Stimulated activated CD4-positive, alpha-beta T cell treated with anti-CD3 and anti-CD28 coated beads, Interleukin-12 subunit alpha, Interleukin-12 subunit beta, amount 100 ng/mL, for 48 hours (primary cell): ENCODE measurements at places on chromosomes 1 and 21.

DNA sequence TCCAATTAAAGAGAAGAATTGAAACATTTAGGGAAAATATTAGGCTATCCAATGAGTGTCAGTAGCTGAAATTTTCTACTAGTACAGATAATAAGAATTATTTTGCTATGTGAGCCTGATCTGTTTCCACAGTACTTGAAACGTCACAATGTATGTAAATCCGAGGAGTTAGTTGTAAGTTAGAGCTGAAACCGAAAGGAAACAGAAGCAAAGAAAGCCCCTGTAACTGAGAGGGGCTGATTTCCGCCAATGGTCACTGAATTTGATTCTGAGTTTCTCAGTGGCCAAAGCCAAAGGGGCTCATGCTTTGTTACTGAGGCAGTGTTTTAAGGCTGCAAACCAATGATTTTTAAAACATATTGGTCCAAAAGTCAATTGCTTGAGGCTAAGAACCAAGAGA, 168.3 kb upstream of the DUSP10 start:
- no peak for DNase-seq

- no peak for DNase-seq
These were observed 14.8 kb downstream of the ALX3 start for GRCh38 chr1:110055493-110056284.

DNA sequence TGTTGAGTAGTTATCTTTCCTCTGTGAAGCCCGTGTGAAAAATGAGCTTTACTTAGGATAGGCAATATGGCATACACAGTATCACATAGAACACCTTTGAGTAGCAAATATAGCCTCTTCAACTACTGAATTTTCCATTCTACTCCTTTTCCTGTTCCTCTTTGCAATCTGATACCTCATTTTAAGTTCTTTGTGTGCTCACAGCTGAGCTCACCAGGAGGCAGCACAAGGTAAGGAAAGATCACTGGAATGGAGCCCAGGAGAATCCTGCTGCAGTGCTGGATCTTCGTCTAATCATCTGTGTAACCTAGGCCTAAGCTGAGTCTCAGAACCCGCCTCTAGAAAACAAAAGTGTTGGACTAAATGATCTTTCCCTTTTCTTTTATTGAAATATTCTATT, 171.0 kb downstream of the LRRC40 start:
- no peak for DNase-seq

GRCh38 chr21:41152147-41152546, 15.8 kb upstream of the BACE2 start:
- no peak for DNase-seq

GRCh38 chr1:10540277-10541005, 65.7 kb downstream of the PEX14 start:
- DNase-seq = no peak

- DNase-seq = no peak
These were observed 8.1 kb upstream of the ADCY10 start for GRCh38 chr1:167922023-167922422.

DNA sequence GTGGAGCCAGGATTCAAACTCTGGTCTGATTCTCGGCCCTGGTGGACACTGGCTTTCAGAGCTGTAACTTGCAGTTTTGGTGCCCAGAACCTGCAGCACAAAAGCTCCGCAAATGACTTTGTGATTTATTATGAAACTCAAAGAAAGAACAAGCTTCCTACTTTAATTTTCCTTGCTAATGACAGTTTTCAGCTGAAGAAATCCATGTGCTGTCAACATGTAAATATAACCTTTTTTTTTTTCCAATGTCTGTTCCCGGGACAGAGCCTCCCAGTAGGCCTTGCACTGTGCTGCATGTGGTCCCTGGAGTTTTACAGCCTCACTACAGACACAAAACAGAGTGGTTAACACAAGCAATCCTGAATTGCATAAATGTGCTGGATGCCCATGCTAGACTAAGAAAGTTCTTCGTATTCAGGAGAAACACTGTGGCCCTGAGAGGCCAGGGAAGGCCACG, 62.3 kb upstream of the ANGPTL1 start:
- no peak for DNase-seq

DNA sequence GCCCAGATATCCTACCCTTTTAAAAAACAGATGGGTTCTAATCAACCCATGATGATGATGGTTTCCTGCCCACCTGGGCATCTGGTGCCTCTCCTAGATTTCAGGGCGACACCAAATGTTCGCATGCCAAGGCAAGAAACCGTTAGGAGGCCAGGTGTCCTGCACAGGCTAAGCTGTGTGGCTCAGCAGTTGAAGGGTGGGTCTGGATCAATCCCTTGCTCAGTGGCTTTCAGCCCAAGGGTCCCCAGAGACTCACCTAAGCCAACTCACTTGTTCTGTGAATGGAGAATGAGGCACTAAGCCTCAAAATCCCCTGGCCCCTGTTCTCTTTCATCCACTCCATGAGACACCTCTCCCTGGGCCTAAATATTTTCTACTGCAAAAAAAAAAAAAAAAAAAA, 169.1 kb upstream of the EDN2 start:
- DNase-seq = no peak

DNA sequence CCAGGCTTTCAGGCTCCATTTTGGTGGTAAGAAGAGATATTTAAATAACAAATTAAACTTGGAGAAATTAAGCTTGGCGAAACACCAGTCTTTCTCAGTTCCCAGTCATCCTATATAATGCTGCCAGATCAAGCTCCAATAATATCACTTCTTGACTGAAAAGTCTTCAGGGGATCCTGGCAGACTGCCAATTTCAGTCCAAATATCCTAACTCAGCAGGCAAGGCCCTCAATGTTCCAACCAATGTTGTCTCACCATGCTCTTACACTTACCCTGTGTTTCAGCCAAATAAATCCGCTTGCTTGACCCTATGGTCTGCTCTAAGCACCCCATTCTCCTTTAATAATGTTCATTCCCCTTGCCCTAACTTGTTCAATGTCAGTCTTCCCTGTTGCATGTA, 39.9 kb upstream of the BCL10 start:
- no peak for DNase-seq

GRCh38 chr1:59604191-59604590, 210.6 kb upstream of the HOOK1 start:
- no peak for DNase-seq

GRCh38 chr1:53450225-53450624, 9.0 kb upstream of the DMRTB1 start:
- no peak for DNase-seq

- DNase-seq = no peak
These were observed 8.6 kb upstream of the TFF1 start for GRCh38 chr21:42374864-42375499.

DNA sequence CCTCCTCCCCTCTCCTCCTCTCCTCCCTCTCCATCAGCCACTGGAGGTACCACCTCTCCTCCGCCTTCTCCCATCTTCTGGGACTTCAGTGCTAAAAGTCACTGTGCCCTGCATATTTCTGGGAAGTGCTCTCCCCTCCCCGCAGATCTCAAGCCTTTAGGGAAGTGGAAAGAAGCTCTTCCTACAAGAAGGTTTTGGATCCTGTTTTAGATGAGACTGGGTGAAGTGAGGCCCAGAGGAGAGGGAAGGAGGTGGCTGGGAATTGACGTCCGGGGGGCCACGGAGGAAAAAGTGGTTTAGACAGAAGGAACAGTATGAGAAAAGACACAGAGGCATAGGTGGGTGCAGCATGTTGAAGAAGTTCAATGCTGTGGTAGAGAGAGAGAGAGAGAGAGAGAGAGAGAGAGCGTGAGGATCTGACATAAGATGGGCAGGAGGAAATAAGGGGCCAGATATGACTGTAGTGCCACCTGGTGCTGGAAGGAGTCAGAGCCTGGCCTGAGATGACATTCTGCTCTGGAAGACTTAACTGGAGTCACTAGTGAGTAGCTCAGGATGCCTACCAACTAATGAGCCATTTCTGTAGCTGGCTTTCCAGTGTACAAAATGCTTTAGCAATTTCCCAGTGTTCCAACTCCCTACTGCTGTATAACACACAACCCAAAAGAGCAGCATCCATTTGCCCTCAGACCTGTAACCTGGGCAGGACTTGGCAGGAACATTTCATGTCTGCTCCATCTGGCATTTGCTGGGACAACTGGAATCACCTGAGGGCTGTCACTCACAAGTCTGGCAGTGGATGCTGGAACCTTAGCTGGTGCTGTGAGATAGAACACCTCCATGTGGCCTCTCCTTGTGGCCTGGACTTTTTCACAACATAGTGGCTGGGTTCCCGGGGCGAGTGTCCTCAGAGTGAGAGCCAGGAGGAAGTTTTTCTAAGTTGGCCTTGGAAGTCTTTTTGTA, 16.6 kb upstream of the ZSCAN20 start:
- DNase-seq = no peak

DNA sequence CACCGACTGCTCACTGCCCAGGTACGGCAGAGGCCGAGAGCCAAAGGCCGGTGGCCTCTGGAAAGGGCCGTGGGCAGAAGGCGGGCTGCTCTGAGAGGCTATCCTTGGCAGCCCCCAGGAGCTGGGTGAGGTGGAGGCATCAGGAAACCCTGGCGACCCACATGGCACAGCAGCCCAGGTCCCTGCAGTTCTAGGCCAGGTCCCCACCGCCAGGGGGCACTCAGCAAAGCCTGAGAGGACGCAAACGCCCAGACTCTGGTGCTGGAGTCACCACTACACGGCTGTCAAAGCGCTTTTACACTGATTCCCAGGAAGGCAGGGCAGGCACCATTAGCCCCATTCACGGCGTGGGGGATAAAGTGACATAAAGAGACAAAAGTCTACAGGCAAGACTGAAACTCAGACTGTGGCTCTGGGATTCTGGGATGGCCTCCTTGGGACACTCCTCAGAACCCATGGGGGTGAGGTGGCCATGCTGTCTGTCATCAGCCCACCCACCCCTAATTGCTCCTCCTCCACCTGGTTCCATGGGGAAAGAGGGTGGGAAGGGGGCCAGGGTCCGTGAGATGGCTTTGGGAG, 4.9 kb downstream of the PLEKHG5 start:
- DNase-seq = peak; percentile 77

GRCh38 chr1:26768755-26769154, 19.0 kb upstream of the PIGV start:
- DNase-seq = no peak

DNA sequence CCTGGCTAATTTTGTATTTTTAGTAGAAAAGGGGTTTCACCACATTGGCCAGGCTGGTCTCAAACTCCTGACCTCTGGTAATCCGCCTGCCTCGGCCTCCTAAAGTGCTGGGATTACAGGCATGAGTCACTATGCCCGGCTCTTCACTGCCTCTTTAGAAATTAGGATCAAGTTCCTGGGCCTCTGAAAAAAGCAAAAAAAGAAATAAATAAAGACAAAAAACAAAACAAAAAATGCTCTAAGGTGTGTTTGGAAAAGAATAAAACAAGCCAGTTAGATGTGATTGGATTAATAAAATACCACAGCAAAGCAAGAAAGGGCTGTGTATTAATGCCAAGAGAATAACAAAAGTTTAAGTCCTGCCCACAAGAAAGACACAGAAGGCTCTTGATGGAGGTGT, 4.2 kb upstream of the ABCB10 start:
- no peak for DNase-seq

DNA sequence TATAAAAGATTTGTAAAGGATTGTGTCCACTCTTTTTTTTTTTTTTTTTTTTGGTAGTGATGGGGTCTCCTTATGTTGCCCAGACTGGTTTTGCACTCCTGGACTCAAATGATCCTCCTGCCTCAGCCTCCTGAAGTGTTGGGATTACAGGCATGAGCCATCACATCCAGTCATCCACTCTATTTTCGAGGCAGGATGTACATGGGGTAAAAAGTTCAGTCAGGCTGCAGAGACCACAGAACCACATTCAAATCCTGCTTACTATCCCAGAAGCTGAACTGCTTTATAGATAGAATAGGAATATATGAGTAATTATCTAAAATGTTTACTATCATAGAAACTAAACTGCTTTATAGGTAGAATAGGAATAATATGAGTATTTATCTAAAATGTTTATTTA, 26.0 kb upstream of the KCNK2 start:
- DNase-seq = no peak
